ENCODE measurements at places on chromosomes 11 and 22.

DNA sequence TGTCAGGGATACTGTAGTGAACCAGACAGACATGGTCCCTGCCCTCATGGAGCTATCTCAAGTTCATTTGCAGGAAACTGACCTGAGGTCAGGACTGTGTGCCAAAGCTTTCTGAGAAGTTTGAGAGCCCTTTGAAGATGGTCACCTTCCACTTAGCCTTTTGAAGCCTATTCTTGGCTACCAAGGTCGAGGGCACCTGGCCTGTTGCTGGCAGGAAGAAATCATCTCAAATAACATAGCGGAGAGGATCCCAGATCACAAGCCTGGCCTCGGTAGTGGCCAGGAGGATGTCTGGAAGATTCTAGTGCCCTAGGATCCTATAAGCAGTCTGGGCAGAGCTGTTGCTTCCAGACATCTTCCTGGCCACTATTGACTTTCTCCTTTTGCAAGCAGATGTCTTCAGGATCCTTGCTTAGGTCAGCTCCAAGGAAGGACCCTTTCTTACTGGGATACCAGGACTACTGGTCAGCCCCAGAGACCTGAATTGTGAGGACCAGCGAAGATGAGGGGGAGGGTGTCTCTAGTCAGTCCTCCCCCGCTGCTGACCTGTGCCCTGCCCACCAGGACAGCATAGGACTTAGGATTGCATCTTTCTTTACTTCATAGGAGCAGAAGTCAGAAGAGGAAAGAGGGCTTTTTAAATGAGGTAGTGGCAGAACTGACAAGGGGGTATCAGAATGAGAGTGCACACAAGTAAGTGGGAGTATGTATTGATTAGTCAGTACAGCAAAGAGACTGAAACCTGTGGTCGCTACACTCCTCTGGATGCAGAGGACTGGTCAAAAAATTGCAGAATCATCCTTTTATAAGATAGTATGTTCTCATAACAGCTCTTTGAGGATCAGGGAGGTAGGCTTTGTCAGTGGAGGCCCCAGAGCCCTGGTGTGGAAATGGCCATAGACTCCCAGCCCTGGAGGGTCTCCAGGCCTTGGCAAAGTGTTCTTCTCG lies 94.8 kb downstream of the TEAD1 start:
- H3K4me1 ChIP-seq = no peaks in the 10 kb centered on the region
- no peak overlapping the region for H3K4me3 ChIP-seq
- H3K27me3 ChIP-seq = no peaks in the 10 kb centered on the region

GRCh38 chr11:13701506-13701905 lies 33.0 kb downstream of the FAR1 start:
- no peak overlapping the region for H3K4me3 ChIP-seq
- no peak for DNase-seq
- H3K4me1 ChIP-seq = no peaks in the 10 kb centered on the region
- no peak overlapping the region for H3K27ac ChIP-seq
- peaks cover 3% of the 10 kb centered on the region for H3K36me3 ChIP-seq

- DNase-seq = no peak
- no peaks in the 10 kb centered on the region for H3K4me1 ChIP-seq
- no peaks in the 10 kb centered on the region for H3K27me3 ChIP-seq
- no peak overlapping the region for H3K4me3 ChIP-seq
- H3K36me3 ChIP-seq = no peaks in the 10 kb centered on the region
Observed at GRCh38 chr11:5339771-5340322, 3.5 kb downstream of the OR51B5 start.

- no peak overlapping the region for H3K4me3 ChIP-seq
- H3K27ac ChIP-seq = no peak overlapping the region
- H3K4me1 ChIP-seq = peaks cover 13% of the 10 kb centered on the region
- peaks cover 2% of the 10 kb centered on the region for H3K27me3 ChIP-seq
- DNase-seq = no peak
Observed at GRCh38 chr11:128924510-128925249, 18.0 kb downstream of the TP53AIP1 start.

DNA sequence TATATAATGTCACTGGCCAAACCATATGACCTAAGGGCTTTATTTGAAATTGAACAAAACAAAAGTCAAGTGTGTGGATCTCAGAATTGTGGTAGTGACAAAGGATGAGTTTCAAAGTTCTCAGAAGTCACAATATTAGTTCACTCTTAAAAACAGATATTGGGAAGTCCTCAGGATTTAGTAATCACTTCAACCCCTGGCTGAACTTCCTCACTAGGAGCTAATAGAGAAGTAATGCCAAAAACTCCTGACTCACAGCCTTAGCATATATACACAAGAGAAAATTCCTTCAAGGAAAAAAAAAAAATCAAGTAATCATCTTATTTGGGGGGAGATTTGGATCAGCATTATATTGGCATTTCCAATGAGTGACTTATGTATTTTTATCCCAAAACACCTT lies 75.6 kb upstream of the APOA1 start:
- H3K4me3 ChIP-seq = no peak overlapping the region
- H3K27ac ChIP-seq = no peak overlapping the region
- H3K27me3 ChIP-seq = no peaks in the 10 kb centered on the region
- no peaks in the 10 kb centered on the region for H3K4me1 ChIP-seq
- DNase-seq = no peak

DNA sequence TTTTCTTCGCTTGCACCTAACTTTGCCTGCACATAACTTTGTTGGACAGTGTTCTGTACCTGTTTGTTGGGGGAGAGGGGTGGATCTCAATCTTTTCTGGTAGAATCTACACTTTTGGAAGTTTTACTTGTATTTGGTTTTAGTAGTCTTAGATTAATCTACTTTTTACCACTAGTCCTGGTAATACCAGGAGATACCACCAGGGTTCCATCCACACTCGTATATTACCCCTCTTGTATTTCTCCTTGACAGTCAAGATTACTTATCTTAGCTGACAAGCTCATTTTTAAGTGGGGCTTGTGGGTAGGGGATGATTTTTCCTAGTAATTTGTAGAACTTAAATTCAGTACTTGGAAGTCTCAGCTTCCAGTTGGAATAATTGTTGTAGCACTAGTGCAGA lies 37.3 kb upstream of the TECTA start:
- no peaks in the 10 kb centered on the region for H3K4me1 ChIP-seq
- DNase-seq = no peak
- peaks cover 93% of the 10 kb centered on the region for H3K36me3 ChIP-seq
- no peak overlapping the region for H3K4me3 ChIP-seq

GRCh38 chr11:111045874-111046273 lies 199.7 kb upstream of the POU2AF2 start:
- H3K36me3 ChIP-seq = no peaks in the 10 kb centered on the region
- no peak for DNase-seq
- H3K4me3 ChIP-seq = no peak overlapping the region
- no peaks in the 10 kb centered on the region for H3K4me1 ChIP-seq

GRCh38 chr22:26823966-26824365 lies 166.6 kb downstream of the MIAT start:
- no peaks in the 10 kb centered on the region for H3K27me3 ChIP-seq
- no peaks in the 10 kb centered on the region for H3K36me3 ChIP-seq
- no peak overlapping the region for H3K4me3 ChIP-seq
- peaks cover 5% of the 10 kb centered on the region for H3K4me1 ChIP-seq
- DNase-seq = no peak
- H3K27ac ChIP-seq = no peak overlapping the region

DNA sequence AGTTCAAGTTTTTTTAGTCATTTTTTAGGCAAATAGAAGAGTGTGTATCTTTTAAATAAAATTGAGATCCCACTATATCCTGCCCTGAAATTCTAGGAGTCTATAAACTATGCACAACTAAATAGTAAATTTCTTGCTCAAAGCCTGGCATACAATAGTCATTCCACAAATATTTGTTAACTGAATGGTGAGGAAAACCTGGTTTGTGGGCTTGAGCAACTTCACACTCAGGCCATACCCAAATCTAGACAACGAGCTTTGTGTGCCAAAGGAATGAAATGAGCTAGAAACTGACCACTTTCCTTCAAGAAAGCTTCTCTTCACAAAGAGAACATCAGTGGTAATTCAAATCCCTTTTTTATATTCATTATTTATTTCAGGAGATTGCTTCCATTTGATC lies 39.6 kb upstream of the AMOTL1 start:
- H3K27me3 ChIP-seq = no peaks in the 10 kb centered on the region
- no peak for DNase-seq
- H3K36me3 ChIP-seq = no peaks in the 10 kb centered on the region
- H3K27ac ChIP-seq = no peak overlapping the region
- H3K4me3 ChIP-seq = no peak overlapping the region
- peaks cover 23% of the 10 kb centered on the region for H3K4me1 ChIP-seq

DNA sequence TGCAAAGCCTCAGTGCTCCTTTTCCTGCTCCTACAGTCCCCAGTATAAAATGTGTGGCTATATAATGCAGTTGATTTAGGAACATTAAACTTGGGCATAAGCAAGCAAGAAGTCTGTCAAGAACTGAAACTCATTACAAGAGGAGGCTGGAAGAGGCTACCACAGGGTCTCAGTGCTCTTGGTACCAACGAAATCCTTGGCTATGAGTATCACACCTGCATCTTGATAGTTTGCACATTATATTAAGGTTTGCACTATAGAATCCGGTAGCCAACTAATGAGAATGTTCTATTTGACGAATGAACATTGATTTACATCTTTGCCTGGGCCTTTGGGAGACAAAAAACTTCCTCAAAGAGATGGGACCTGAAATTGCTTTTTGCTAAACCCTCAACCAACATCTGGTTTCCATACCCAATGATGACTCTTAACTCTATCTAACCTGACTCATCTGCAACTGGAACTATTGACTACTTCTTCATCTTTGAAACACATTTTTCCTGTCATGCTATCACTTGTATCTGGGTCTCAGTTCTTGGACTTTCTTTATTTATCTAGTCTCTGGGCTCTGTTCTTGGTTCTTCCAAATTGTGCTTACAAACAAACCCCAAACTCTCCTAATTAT lies 207.2 kb upstream of the CTSC start:
- H3K27ac ChIP-seq = no peak overlapping the region
- no peak for DNase-seq
- no peak overlapping the region for H3K4me3 ChIP-seq

Data from neuronal stem cell (in vitro differentiated cells).